Stimulated activated CD4-positive, alpha-beta T cell treated with anti-CD3 and anti-CD28 coated beads, Interleukin-1b, Interleukin-23, amount 100 ng/mL, for 1 hour (primary cell): ENCODE measurements at places on chromosomes 3 and 15.

DNA sequence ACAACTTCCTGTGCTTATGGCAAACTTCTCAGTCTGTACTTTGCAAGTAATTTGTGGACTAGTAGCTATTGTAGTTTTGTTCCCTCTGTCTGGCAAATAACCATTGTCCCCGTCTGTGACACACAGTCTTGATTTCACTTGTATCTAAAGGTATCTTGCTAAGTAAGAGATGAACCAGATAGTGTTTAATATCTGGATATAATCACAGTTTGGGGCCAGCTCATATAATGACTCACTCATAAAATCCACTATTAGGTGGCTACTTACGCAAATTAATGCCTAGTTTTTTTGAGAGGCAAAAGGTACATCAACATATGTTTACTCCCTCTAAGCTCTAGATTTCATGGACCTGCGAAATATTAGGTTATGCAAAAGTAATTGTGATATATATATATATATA lies 30.4 kb downstream of the VGLL3 start:
- DNase-seq = no peak

DNA sequence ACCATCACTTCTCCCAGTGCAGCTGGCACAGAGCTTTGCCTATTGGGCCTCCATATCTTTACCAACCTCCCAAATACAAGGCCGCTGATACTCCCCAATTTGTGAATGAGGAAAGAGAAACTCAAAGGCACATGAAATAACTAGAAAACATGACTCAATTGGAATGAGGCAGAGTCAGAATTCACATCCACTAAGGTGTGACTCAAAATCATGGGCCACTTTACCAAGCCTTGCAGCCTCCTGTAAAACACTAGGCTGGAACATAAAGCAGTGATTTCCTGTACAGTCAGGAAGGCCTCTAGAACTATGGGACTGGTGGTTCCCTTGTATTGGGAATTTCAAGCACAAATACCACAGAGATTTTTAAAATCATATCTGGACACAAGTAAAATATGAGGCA lies 128.6 kb downstream of the DCLK3 start:
- no peak for DNase-seq

DNA sequence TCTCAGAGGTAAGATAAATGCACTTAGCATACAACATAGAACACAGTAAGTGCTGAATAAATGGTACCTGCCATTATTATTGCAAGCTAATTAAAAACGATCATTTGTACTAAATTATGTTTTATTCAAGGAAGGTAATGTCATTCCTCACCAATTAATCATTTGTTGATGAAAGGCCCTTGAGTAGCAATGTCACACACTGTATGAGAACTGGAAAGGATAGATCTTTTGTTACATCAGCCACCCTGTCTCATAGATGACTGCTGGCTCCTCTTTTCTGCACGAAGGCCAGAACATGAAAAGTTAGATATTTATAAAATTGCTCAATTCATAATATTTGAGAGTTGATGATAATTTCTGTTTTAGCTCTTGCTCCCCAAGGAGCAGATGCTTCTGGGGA lies 415.4 kb downstream of the RBMS3 start:
- no peak for DNase-seq

- no peak for DNase-seq
Observed at GRCh38 chr3:11477407-11477911, 166.3 kb downstream of the VGLL4 start.

DNA sequence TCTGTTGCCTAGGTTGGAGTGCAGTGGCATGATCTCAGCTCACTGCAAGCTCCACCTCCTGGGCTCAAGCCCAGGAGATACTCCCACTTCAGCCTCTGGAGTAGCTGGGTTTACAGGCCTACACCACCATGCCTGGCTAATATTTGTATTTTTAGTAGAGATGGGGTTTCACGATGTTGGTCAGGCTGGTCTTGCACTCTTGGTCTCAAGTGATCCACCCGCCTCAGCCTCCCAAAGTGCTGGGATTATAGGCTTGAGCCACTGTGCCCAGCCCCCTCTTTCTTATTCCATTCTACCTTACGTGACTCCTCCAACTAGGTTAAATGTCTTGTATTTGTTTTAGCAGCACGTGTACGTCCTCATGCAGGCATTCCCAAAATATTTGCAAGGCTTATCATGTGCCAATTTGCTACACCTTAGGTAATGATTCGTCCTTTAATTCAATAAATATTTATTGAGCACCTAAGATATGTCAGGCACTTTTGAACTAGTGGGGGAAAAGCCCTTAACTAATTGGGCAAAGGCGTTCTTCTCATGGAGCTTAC lies 14.9 kb upstream of the MAGI1 start:
- DNase-seq = no peak

DNA sequence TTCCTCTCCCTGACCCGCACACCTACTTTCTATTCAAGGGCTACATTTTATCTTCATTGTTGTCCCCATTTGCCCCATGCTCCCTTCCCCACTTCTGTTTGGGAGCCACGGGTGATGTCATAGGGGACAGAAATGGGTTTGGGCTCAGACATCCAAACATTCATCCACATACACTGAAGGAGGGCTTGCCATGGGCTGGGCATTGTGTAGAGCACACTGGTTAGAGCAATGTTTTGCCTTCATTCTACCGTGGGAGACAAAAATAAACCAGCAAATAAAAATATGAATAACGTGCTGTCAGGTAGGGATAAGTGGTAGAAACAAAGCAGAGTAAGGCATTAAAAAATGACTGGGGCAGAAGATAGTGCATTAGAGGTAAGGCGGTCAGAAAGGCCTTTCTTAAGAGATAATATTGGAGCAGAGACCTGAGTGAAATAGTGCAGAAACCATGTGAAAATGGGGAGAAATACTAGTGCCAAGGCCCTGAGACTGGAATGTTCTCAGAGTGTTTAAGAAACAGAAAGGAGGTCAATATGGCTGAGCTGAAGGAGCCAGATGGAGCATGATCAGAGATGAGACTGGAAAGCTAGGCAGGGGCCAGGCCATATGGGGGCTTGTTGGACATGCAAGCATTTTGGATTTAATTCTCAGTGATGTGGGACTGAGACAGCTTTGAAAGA lies 40.9 kb upstream of the CLSTN2 start:
- no peak for DNase-seq
